Stimulated activated CD4-positive, alpha-beta T cell treated with anti-CD3 and anti-CD28 coated beads, Interleukin-15, amount 100 ng/mL, for 48 hours (primary cell): ENCODE measurements at places on chromosomes 6 and 20.

DNA sequence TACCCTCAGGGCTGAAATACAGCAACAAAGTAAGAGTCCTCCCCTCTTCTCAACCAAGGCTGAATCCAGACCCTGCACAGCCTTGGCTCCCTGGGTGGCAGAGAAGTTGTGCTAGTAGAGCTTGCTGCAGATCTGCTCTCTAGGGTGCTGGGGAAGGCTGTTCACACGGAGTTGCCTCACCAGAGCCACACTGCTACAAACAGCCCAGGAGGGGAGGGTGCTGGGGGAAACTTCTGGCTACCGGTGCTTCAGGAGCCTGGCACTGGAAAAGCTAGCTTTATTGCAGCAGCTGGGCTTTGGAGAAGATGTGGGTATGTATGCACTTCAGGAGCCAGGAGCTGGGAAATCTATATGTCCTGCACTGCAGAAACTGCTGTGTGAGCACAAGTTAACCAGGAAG is 37.6 kb upstream of the SUPT3H start:
- no peak for DNase-seq

DNA sequence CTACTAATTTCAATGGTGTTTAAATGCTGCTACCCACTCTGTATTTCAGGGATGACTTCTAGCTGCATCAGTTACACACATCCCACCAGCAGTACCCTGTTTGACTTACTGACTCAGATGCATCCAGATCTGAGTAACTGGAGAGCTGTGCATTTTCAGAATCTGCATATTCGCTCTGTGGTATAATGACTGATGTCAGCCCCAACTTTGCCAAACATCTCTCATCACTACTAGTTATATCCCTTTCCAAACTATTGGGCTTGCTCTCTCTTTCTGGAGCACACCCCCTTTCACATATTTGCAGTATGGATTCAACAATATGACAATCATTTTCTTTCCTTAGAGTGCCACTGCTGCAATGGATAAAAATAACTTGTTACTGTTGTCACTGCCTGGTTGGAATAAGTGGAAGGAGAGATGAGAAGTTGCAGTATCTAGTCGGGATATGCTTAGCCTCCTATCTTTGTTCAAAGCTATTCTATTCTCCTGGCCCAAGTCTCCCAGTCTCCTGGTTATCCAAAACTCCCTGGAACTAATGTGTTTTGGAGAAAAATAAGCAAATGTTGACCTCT is 3.3 kb upstream of the RSPO3 start:
- no peak for DNase-seq

DNA sequence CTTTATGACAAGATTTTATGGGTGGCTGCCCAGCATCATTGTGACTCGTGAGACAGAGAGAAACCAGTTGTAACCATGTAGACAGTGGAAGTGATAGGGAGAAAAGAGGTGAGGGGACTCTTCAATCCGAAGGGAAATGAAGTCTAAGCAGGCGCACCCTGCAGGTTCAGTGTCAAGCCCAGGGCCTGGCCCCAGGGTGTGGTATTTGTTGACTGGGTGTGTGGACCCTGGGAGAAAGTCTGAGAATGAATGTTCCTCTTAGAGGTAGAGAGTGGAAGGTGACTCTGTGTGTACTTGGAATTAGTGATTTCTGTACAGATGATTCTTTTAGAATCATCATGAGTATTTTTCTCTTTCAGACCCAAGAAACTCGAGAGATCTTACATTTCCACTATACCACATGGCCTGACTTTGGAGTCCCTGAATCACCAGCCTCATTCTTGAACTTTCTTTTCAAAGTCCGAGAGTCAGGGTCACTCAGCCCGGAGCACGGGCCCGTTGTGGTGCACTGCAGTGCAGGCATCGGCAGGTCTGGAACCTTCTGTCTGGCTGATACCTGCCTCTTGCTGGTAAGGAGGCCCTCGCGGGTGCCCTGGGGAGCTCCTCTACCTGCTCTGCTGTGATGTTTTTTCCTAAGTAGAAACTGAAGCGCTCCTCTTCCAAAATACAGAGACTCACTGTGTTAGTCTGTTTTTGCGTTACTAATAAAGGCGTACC is 68.0 kb downstream of the PTPN1 start:
- no peak for DNase-seq

DNA sequence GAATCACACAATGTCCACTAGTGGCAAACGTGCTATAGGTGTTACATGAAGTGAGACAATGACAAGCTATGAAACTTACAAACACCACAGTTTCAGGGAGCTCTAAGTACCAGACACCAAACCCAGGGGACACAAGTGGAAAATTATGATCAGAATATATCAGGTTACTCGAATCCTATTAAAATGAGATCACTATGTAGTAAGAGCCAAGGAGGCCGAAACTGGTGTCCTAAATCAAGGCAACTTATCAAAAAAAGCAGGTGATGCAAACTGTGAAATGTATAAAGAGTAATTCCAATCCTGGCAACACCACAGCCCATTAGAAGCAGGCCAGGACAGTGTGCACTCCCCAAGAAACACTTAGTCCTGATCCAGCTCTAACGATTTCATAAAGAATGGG is 100.3 kb downstream of the ARHGAP18 start:
- DNase-seq: no peak

- no peak for DNase-seq
Measured at GRCh38 chr20:63573647-63574131, 350 bp downstream of the HELZ2 start.

- DNase-seq: no peak
Measured at GRCh38 chr6:105174512-105174911, 5.3 kb downstream of the POPDC3 start.

- no peak for DNase-seq
Measured at GRCh38 chr6:74368746-74369145, 672.7 kb downstream of the CD109 start.

GRCh38 chr6:28944412-28944865 is 20.7 kb upstream of the TRIM27 start:
- peak; percentile 54 for DNase-seq

DNA sequence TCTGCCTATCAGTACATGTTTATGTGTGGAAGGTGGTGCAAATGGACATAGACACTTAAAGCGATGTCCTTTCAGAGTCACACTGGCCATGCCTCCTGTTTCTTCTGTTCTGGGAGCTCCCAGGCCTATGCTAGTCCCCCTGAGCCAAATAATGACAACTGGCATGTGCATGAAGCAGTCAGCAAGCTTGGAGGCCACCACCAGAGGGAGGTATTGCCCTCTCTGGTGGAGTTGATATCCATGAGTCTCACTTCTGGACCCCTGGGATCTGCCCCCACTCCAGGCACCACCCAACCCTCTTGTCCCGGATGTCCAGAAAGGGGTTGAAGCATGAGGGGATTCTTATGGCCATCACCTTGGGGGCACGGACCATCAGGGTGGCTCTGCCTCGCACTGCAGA is 172.2 kb downstream of the AIG1 start:
- no peak for DNase-seq

GRCh38 chr20:36034875-36035274 is 66.5 kb downstream of the CNBD2 start:
- DNase-seq: no peak

DNA sequence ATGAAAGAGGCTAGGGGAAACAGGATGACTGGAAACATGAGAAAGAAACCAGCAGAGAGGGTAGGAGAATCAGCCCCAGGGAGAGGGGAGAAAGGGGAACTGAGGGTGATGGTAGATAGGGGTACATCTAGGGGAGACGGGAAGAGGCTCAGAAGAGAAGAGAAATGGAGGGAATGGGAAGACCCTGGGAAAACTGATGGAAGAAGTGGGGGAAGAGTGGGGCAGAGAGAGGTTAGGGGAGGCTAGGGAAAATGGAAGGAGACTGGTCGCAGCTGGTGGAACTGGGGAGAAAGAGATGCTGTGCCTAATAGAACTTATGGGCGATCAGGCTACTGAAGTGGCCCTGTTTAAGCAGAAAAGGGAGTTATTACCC is 548 bp downstream of the PROCR start:
- DNase-seq: no peak

- DNase-seq: no peak
Measured at GRCh38 chr6:154590756-154591155, 80.3 kb upstream of the CNKSR3 start.

- DNase-seq: no peak
Measured at GRCh38 chr6:111983193-111983592, 70.7 kb upstream of the CCN6 start.

DNA sequence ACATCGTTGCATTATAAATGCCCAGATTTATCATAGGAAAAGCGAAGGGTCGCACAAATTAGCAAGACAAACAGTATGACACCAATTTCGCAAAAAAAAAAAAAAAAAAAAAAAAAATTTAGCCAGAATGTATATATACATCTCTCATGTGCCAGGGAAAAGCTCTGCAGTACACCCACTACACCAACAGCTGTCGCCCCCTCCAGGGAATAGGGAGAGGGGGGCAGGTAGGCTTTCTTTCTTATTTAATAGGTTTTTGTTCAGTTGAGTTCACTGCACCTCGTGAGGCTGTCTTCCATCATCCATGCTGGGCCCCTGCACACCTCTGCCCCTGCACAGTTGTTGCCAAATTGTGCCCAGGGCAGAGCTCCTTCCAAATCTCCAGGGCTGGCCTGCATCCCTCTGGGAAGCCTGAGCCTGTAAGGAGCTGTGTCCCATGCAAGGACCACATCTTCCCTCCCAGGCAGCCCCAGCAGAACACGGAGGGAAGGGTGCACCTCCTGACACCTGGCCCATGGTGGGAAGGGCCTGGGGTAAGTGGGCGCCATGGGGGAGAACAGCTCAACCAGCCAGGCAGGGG is 85.4 kb downstream of the NINL start:
- no peak for DNase-seq

DNA sequence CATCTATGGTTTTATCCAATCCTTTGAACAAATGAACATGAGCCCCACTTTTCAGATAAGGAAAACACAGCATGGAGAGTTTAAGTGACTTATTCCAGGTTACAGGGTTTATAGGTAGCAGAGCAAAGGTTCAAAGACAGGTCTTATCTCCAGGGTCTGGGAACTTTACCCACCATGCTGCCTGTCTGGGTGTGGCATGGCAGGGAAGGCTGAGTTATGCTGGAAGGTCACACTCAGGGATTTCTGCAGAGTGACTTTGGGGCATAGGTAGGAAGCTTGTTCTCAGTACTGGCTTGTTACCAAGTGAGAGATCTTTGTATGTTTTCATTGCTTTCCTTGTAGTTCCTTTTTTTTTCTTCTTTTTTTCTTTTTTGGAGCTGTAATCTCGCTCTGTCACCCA is 1.8 kb downstream of the ZNF831 start:
- no peak for DNase-seq

GRCh38 chr20:16417001-16417400 is 156.2 kb downstream of the KIF16B start:
- DNase-seq: no peak

GRCh38 chr6:78483553-78484197 is 383.7 kb upstream of the IRAK1BP1 start:
- DNase-seq: no peak

- DNase-seq: no peak
Measured at GRCh38 chr6:110098511-110099116, 80.9 kb downstream of the WASF1 start.

GRCh38 chr20:58702859-58703648 is 10.5 kb downstream of the NPEPL1 start:
- DNase-seq: no peak

DNA sequence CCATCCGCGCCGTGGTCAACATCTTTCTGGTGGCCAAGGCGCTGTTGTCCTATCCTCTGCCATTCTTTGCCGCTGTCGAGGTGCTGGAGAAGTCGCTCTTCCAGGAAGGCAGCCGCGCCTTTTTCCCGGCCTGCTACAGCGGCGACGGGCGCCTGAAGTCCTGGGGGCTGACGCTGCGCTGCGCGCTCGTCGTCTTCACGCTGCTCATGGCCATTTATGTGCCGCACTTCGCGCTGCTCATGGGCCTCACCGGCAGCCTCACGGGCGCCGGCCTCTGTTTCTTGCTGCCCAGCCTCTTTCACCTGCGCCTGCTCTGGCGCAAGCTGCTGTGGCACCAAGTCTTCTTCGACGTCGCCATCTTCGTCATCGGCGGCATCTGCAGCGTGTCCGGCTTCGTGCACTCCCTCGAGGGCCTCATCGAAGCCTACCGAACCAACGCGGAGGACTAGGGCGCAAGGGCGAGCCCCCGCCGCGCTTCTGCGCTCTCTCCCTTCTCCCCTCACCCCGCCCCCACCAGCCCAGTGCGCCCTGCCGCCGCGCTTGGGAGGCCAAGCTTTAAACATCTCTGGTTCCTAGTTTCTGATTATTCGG is 4.0 kb downstream of the SLC32A1 start:
- DNase-seq: no peak

DNA sequence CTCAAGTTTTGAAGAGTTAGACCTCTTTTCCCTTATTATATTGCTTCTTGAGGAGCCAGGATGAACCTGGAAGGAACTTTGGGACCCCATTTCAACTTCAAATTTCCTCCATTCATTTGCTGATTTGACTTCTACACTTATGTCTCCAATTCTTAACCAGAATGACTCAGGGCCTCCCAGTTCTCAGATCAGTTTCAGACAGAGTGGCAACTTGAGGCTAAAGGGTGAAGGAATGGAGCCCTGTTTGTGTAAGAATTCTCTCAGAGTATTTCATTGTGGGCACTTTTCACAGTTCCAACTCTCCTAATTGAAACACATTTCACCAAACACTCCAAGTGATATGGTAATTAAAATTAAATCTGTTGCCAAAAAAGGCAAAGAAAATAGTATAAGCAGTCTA is 109.0 kb upstream of the FLRT3 start:
- DNase-seq: no peak

GRCh38 chr6:87174078-87174579 is 18.8 kb downstream of the ZNF292 start:
- no peak for DNase-seq
